ENCODE measurements at places on chromosomes 11 and 22.

DNA sequence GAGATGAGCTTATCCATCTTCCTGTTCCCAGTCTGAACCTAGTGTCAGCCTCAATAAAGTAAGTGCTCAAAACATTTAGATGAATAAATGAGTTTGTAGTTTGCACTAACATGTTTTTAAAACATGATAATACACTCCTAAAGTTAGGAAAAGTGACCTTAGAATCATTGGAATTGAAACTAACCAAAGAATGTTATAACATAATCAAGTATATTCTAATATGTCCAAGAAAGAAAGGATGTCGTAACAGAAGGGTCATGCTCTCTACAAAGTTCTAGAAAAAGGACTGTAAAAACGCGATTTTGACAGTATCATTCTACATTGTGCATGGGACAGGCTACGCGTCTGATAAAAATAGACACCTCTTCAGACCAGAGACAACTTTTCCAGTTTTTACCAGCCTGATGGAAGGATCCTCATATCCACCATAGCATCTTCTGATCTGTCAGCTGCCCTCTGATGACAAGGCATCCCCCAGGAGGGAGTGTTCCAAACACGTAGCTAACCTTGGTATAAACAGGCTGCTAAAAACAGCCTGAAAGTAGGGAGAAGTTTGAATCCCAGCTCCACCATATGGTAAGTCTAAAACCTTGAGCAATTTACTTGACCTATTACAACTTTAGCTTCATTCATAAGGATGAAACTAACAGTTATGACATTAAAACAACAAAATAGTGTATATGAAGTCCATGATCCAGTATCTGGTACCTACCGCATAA, 30.2 kb downstream of the CLMP start:
- no peaks in the 10 kb centered on the region for H3K36me3 ChIP-seq
- peaks cover 3% of the 10 kb centered on the region for H3K4me1 ChIP-seq
- no peak overlapping the region for H3K27ac ChIP-seq

- no peaks in the 10 kb centered on the region for H3K27me3 ChIP-seq
- no peak overlapping the region for H3K27ac ChIP-seq
- H3K4me3 ChIP-seq, result no peak overlapping the region
- DNase-seq, result no peak
Observed at GRCh38 chr11:83306200-83307080, 20.3 kb upstream of the CCDC90B start.

DNA sequence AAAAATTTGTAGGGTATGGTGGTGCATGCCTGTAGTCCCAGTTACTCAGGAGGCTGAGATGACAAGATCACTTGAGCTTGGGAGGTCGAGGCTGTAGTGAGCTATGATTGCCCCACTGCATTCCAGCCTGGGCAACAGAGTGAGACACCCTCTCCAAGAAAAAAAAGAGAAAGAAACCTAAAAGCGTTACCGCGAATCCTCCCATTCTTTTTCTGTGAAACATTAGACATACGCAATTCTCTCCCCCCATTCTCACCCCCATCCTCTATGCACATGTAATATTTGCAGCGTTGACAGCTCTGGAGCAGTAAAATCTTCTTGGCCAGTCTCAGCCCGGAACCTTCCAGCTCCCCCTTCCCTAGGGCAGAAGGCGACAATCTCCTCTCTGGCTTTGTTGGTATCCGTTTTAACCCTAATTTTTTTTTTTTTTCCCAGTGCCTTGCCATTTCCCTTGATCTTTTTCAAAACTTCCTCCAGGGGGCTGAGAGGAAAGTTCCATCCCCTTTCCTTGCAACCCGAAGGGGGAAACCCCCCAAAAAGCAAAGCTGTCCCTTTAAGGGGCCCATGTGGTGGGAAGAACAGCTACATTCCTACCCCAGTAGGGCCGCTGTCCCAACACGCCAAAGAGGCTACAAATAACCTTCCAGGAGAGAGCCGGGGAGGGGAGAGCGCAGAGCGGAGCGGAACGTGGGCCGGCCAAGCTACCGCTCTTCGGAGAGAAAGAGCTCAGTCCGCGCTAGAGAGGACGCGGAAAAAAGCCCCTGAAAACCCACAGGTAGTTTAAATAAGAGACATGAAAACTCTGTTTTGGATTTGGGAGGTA, 1.9 kb downstream of the LRP4 start:
- H3K4me1 ChIP-seq, result peaks cover 58% of the 10 kb centered on the region
- peak overlapping the region; percentile 83 for H3K4me3 ChIP-seq
- H3K36me3 ChIP-seq, result no peaks in the 10 kb centered on the region

DNA sequence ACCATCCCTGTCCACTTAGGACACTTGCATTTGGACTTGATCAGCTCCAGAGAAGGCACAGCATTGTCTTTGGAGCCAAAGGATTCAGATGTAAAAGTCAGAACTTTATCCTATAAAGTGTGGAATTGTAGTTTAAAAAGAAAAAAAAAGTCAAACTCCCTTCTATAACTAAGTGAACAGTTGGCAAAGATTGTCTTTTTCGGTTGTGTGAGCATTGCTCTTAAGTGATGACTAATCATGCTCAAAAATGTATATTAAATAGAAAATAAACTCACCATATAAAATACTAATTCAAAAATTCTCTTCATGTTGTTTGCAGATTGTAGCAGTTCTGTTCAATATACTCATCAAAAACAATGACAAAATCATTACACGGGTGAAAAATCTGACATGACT, 93.8 kb downstream of the ETS1 start:
- H3K4me3 ChIP-seq, result no peak overlapping the region
- H3K36me3 ChIP-seq, result peaks cover 8% of the 10 kb centered on the region
- peaks cover 37% of the 10 kb centered on the region for H3K4me1 ChIP-seq
- H3K27ac ChIP-seq, result no peak overlapping the region

- H3K27me3 ChIP-seq, result no peaks in the 10 kb centered on the region
- no peak for DNase-seq
- H3K4me1 ChIP-seq, result peaks cover 6% of the 10 kb centered on the region
- H3K4me3 ChIP-seq, result no peak overlapping the region
- H3K27ac ChIP-seq, result no peak overlapping the region
Observed at GRCh38 chr22:31259798-31260473, 32.4 kb downstream of the PIK3IP1 start.

- DNase-seq, result no peak
- H3K4me1 ChIP-seq, result peaks cover 44% of the 10 kb centered on the region
- H3K4me3 ChIP-seq, result no peak overlapping the region
- no peaks in the 10 kb centered on the region for H3K27me3 ChIP-seq
- H3K36me3 ChIP-seq, result peaks cover 2% of the 10 kb centered on the region
Observed at GRCh38 chr11:130672911-130673310, 224.5 kb downstream of the ADAMTS15 start.

DNA sequence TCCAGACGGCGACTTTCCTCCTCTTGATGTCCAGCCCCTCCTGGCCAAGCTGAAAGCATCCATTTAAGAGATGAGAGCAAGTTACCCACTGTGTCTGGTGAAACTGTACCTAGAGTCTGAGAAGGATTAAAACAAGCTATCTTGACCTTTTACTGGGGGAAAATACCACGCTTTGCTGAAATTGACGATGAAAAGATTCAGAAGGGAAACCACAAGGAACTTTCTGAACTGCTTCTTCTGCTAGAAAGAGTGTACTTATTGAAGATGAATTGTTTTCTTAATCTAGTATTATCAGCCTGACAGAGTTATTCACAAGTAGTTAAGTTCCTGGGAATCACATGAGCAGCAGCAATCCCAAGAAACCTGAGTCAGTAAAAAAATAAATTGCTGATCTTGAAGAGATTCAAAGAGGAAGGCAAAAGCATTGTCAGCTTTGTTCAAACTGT, 13.1 kb upstream of the MS4A6A start:
- no peak overlapping the region for H3K4me3 ChIP-seq
- H3K27me3 ChIP-seq, result no peaks in the 10 kb centered on the region
- DNase-seq, result no peak
- peaks cover 24% of the 10 kb centered on the region for H3K4me1 ChIP-seq
- H3K36me3 ChIP-seq, result no peaks in the 10 kb centered on the region

All from mesothelial cell of epicardium (in vitro differentiated cells).